ENCODE measurements at places on chromosomes 7 and 10.

DNA sequence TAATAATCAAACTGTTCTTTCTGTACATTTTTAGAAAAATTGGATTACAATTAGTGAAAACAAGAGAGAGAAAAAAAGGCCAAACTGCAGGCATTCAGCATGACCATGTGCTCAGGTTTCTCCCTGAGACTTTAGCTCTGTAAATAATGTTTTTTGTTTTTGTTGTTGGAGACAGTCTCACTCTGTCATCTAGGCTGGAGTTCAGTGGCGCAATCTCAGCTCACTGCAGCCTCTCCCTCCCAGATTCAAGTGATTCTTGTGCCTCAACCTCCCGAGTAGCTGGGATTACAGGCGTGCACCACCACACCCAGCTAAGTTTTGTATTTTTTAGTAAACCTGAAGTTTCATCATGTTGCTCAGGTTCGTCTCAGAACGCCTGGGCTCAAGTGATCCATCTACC is 23.0 kb downstream of the BZW2 start:
- no peak for DNase-seq

DNA sequence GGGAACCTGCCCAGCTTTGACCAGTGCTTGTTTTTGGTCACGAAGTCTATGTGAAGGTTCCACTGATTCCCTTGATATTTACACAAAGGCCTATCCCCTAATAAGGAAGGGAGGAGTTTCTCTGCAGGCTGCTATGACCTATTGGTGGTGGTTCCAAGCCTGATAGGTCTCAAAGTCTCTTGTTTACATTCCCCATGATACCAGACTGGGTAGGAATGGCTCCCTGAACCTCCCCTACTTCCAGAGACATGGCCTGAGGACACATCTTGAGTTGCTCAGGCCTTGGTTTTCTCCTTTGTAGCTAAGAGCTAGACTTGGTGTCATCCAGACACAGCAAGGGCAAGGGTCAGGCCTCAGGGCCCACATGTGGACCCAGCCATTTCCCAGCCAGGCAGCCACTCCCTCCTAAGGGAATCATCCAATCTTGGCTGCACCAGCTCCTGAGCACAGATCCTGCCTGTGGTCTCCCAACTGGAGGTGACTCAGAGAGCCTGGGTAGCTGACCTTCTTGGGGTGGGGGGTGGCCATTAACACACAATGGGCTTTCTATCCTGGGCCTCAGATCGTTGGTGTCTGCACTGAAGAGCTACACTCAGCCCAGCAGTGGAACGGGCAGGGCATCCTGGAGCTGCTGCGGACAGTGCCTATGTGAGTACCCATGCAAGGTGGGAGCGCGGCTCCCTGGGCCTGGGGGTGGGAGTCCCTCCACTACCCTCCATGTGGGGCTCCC is 51.0 kb upstream of the TRIM8 start:
- DNase-seq = no peak

GRCh38 chr10:63935705-63936104 is 414.5 kb downstream of the REEP3 start:
- no peak for DNase-seq

DNA sequence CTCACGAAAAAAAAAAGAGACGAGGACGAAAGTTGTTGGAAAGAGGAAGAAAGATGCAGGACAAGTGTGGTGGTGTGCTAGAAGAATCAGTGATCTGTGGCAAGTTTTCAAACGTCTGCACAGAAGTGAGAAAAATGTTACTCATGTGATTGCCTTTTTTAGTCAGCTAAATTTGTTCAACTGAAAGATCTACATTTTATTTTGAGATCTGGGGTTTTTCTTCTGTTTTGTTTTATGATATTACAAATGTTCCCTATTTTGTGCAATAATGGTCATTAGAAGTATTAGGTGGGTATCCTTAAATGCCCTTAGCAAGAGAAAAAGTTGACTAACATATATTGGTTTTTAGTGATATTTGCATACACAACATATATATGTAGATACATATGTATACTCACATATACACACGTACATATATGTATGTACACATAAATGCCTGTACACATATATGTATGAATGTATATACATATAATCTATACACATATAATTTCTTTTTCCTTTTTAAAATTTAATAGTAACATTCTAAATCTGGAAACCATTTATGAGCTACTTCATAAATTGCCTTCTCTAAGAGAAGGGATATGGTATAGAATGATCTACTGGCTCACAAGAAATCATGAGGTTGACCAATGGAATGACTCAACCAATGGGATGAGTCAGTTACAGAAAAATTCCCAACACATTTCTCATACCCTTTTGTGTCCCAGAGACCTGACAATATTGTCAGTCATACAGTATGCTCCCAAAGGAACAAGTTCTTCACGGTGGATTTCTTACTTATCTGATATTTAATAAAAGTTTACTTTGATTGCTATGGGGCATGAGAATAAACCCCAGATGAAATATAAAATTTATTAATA is 38.4 kb downstream of the SLC39A12 start:
- no peak for DNase-seq

- DNase-seq = no peak
Measured at GRCh38 chr7:24952464-24952863, 27.5 kb downstream of the OSBPL3 start.

DNA sequence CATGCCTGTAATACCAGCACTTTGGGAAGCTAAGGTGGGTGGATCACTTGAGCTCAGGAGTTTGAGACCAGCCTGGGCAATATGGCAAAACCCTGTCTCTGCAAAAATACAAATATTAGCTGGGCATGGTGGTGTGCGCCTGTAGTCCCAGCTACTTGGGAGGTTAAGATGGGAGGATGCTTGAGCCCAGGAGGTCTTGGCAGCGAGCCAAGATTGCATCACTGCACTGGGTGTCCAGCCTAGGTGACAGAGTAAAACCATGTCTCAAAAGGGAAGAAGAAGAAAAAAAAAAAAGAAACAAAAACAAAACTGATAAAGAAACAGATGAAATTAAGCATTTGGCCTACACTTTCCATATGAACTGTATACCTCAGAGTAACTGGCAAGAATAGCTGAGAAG is 319.2 kb downstream of the PARD3 start:
- DNase-seq = no peak

DNA sequence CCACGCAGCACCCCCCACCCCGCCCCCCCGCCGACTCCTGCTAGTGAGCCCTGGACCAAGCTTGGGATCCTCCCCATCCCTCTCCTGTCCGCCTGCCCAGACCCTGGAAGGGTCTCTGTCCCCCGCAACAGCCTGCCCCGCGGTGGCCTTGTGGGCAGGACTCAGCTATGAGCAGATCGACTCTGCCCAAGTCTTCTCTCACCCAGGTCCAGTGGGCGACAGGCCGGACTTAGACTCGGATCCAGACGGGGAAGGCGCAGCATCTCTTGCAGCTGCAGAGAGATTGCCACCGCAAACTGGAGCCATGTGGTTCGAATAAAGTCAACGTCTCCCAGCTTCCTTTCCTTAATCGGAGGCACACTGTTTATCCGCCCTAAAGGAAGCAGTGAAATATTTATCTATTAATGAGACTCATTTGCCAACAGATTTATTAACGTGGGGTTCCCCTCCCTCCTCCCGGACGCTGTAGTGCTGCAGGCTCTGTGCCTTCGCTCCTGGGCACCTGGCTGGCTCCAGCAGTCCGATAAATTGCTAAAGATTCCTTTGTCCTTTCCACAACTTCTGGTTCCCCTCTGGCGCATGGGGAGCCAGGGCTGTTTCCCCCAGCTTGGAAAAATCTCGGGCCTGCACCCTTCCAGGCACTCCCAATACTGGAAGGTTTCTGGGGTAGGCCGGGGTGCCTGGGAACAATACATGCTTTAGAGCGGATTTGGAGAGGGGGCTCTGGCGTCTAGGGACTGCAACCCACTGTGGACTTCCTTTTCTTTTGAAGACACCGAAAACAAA is 634 bp upstream of the HOXA7 start:
- DNase-seq = no peak

- no peak for DNase-seq
Measured at GRCh38 chr7:103915680-103916357, 73.6 kb downstream of the RELN start.

DNA sequence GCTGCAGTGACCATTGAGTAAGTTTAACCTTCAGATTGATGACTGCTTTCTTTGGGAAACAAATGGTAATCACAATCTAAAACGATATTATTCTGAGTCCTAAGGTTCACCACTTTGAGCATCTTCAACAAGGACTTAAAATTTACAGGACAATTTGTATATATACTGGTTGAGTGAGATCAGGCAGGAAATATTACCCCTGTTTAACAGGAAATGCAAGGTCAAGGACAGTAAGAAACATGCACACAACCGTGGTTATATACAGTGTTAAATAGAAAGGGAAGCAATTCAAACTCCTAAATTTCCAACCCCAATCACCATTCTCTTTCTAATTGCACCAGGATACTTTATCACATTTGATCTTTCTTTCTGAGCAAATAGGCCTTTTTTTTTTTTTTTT is 96.1 kb downstream of the ZNF277 start:
- DNase-seq = no peak

GRCh38 chr10:96138102-96138501 is 8.0 kb downstream of the ZNF518A start:
- no peak for DNase-seq

DNA sequence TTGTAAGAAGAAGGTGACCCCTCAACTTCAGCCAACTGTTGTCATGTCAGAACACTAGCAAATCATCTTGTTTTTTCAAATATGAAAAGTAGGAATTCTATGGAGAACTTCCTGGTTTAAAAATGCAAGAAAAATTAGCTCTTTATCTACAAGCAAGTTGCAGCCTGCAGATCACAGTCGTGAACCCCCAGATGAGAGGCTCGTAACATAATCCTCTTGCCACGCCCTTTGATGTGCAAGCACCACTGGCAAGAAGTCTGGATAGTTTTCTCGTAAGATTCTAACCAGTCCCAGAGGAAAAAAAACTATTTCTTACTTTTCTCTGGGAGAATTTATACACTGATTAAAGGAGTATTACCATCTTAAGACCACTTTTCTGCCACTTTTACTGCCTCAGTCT is 132.3 kb downstream of the DPY19L1 start:
- DNase-seq = no peak

GRCh38 chr7:1158203-1159126 is 1.5 kb downstream of the ZFAND2A start:
- no peak for DNase-seq

DNA sequence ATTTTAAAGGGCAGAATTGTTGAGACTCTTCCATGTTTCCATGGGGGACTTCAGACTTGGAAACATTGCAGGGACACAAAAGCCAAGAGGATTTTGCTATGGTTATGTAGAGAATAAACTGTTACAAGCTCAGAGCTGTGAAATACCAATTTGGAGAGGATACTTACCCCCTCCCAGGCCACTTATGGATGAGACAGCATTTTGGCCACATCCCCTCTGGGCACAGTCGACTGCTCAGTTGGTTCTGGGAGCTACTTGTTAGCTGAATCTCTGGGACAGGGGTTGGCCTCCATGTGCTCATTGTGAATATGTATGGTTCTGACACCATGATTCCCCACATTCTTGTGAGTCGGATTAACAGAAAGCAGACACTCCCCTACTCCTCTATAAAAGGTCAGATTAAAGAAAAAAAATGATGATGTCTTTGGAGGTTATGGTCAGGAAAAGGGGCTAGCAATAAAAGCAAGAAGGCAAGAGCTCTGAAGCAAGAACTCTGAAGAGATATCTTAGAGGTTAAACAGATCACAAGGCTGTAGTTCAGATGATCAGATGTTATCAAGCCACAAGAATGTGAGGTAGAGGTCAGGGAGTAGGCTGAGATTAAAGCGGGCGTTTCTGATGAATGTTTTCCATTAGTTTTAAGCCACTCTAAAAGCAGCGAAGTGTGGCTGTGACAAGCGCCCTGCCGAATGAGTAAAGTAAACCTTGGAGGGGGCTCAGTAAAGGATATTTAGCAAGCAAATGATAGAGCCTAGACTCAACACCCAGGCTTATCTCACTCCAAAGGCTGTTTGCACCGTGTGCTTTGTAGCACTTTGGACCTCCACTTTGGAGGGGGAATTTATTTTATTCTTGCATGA is 17.2 kb downstream of the STAMBPL1 start:
- no peak for DNase-seq

DNA sequence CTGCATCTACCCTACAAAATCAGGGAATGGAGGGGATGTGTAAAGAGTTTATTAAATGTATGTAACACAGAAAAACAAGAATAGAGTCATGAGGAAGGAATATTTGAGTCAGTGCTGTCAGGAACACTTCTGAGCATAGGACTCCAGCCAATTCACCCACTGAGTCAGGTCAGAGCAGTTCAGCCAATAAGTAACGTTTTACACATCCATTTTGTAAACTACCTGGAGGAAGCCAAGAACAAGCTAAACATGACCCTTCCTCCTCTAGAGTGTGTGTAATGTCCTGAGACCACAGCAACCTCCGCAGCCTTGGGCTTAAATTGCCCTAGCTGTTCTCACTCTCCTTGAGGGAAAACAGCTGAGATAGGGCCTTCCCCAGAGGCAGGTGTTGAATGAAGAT is 691.5 kb upstream of the LRRN3 start:
- no peak for DNase-seq

DNA sequence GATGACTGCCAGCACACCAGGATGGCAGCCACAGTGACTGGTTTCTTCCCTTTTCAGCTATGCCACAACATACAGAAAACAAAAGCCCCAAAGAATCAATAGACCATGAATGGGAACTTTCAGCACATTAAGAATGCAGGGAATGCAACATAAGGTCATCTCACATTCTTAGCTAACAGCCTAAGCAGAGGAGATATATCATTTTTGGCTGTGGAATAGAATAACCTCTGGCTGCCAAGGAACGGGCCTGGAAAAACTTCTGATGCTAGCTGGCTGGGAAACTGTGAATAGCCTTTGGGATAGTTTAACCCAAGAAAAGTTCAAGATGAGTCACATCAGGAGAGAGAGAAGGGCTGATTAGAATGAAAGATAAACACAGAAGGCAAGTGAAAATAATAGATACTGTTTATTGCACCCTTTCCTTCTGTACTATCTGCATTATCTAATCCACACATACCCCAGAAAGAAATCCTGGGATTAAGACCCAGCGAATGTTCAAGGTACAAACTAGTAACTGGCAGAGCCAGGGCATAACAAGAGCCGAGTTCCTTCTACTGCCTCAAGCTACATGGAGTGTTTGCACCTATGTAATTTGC is 169.2 kb downstream of the SEMA3A start:
- DNase-seq = no peak

DNA sequence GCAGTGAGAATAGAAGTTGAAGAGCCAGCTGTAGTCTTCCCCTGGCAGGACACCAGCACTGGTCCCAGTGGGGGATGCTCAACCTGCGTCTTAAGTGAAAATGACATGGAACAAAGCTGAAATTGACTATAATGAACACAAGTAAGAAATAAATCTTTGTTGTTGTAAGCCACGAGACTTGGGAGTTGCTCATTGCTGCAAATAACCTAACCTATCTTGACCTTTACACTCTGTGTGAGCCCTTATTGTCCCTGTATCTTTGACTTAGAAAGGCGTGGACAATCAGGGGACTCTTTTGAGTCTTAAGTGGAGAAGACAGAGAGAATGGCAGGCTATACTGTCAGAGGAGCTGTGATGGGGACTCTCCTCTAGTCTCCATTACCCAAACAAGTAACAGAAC is 16.9 kb downstream of the ZC3HAV1L start:
- no peak for DNase-seq

GRCh38 chr7:37371755-37372154 is 76.9 kb downstream of the ELMO1 start:
- DNase-seq = no peak

GRCh38 chr10:53765311-53765710 is 992.7 kb upstream of the MBL2 start:
- DNase-seq = no peak
